ENCODE measurements at places on chromosomes 7 and 10.

GRCh38 chr10:67079126-67079525 is 153.3 kb downstream of the LRRTM3 start:
- DNase-seq, result peak; percentile 19

DNA sequence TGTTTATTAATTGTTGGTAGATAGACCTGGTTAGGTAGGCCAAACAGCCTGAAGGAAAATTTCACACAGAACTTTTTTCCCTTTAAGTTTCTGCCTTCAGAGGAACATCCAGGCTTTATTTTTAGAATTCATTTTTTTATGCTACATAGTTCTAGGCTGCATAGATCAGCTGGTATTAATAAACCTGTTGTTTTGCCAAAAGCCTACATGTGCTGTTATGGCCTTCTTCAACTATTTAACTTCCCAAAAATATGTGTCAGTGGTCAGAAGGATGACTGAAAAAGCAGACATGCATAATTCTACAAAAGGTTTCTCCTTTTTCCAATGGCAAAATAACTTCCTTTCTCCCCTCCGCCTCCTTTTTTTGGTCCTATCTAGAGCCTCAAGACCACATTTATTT is 303.0 kb upstream of the DKK1 start:
- DNase-seq, result no peak

DNA sequence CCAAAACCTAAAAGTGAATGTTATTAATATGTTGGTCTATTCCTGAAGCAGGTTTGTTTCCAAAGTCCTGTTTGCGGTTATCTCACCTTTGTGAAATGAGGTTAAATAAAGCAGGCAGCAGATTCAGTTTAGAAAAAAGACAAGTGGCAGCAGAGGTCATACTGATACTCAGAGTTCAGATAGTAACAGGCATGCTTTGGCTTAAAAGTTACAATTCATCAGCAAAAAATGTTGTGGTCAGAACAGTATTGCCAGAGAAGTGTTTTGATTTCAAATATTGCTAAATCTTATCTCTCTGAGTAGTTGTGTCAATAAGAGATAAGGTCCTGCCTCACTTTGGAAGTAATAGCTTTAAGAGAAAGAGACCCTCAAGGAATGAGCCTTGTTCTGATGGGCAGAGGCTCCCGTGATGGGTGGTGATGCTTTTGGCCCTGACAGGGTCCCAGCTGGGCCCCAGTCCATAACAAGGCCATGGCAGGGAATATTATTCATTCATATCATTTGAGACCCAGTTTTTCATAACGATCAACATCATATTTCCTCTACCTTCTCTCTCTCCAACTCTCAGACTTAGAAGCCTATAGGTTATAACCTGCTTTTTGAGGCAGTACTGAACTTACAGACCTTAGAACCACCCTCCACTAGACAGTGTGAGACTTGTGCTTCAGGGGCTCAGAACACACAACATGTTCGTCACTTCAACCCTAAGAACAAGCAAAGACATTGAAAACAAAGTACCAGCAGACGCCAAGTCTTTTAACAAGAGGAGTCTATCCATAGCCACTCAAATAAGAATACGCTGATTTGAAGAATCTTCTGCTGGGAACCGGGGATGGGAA is 58.5 kb upstream of the AHR start:
- DNase-seq, result no peak

- no peak for DNase-seq
These were observed 479.6 kb downstream of the GATA3 start for GRCh38 chr10:8534096-8534495.

Measured in left ventricle myocardium inferior (tissue), 1 donor.